Activated CD4-positive, alpha-beta T cell treated with anti-CD3 and anti-CD28 coated beads, Interleukin-2, amount 50 U/mL, for 1 hour (primary cell): ENCODE measurements at places on chromosomes 7 and 10.
A peak's percentile ranks its signal among the peaks of the same experiment; 100 is the strongest.

DNA sequence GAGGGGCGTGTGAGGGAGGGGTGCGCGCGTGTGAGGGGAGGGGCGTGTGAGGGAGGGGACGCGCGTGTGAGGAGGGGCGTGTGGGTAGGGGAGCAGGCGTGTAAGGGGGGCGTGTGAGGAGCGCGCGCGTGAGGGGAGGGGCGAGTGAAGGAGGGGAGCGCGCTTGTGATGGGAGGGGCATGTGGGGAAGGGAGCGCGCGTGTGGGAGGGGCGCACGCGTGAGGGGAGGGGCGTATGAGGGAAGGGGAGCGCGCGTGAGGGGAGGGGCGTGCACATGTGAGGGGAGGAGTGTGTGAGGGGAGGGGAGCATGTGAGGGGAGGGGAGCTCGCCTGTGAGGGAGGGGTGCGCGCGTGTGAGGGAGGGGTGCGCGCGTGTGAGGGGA, 19.1 kb downstream of the MXI1 start:
- DNase-seq: peak; percentile 87

- DNase-seq: no peak
Observed at GRCh38 chr7:138821912-138822311, 23.9 kb upstream of the ATP6V0A4 start.

- no peak for DNase-seq
Observed at GRCh38 chr10:49736564-49737113, 25.5 kb downstream of the OGDHL start.

GRCh38 chr10:6721480-6721879, 141.4 kb upstream of the PRKCQ start:
- no peak for DNase-seq

GRCh38 chr10:27815261-27815660, 69.6 kb upstream of the MKX start:
- no peak for DNase-seq

DNA sequence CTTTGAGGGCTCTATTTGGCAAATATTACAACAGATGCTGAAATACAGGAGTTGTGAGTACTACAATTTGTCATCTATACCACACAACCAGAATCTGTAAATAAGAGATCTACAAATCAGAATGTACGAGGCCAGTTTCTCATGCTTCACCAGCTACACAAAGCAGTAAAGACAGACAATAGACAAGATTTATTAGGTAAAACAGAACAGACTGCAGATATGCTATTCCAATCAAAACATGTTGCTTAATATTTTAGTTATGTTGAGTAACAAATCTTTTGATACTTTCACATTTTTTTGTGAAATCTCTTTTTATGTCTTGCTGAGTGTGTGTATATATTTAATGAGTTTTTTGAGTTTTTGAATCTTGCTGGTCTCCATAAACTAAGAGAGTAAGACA, 109.1 kb downstream of the CHCHD3 start:
- DNase-seq: no peak
